Urinary bladder (tissue), 4 donors: ENCODE measurements at places on chromosomes 13 and 19. TPM values are rescaled to one million over a fixed set of nuclear protein-coding genes. Genes with fewer than 3 reads are reported as not detected.

- DNase-seq: no peak
Observed at GRCh38 chr19:40314656-40315055, 29.5 kb upstream of the AKT2 start.

DNA sequence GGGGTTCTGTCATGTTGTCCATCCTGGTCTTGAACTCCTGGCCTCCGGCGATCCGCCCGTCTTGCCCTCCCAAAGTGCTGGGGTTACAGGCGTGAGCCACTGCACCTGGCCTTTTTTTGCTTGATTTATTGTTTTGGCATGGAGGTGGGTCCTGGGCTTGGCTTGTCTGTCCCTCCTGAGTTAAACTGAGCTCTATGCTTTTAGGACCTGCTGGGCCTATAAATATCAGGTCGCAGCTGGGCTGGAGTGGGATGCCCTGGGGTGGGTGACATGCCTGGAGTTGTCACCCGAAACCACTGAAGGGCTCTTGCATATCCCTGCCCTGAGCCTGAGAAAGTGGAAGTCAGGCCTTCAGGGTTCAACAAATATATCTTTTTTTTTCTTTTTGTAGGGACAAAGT is 5.5 kb downstream of the ARRDC5 start:
- DNase-seq: no peak

DNA sequence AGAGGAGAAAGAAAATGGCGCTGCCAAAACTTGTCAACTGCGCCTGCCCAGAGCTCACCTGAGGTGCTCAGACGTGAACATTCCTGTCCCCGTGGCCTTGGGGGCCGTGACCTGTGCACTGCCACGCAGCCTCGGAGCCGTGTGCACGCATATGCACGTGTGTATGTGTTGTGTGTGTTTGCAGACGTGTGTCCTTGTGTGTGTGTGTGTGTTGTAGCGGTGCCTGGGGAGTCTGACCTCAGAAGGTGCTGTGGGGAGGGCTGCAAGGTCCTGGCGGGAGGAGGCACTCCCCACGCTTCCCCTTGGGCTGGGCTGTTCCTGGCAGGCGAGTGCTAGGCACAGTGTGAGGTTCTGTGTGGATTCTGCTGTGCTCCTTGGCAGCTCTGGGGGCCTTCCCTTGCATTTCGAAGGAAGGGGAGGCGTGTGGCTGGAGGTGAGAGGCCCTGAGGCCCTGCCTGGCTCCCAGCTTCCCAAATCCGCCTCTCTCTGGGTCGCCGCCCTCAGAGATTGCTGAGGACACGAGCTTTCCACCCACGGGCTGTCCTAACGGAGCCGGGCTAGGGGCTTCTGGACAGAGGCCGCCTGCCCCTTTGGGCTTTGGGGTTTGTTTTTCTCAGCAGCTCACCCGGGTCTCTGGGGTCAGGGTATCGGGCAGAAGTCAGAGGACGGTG is 4.5 kb downstream of the BSG start:
- DNase-seq: no peak

GRCh38 chr19:1850809-1851653 is 2.7 kb upstream of the REXO1 start:
- no peak for DNase-seq

GRCh38 chr13:110498327-110498726 is 63.2 kb downstream of the RAB20 start:
- no peak for DNase-seq

DNA sequence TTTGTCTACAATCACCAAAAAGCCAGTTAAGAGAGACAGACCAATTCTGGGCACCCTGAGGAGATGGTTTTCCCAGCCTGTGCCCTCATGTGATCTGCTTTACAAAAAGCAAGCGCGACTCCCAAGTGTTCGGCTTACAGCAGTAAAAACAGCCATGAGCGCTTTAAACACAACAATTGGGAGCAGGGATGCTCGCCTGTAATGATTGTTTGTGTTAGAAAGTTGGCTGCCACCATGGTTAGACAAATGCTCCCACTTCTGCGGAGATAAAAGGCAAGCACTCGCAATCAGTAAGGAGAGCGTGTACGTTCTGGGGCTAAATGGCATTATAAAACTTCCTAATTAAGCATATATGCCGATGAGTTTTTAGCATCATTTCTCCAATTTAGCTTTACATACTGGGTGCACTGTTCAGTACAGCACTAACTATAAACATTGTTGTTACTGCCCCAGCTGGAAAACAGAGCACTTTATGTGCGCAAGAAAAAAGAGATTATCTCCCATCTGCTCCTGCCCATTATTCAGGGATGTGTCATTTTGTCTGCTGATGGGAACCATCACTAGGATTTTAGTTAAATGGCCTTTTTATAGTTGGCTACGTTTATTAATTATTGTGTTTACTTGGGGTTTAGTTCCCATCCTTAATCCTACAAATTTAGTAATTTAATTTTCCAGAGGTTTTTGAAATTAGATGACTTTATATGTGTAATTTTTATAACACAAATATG is 309.3 kb upstream of the MAB21L1 start:
- no peak for DNase-seq

DNA sequence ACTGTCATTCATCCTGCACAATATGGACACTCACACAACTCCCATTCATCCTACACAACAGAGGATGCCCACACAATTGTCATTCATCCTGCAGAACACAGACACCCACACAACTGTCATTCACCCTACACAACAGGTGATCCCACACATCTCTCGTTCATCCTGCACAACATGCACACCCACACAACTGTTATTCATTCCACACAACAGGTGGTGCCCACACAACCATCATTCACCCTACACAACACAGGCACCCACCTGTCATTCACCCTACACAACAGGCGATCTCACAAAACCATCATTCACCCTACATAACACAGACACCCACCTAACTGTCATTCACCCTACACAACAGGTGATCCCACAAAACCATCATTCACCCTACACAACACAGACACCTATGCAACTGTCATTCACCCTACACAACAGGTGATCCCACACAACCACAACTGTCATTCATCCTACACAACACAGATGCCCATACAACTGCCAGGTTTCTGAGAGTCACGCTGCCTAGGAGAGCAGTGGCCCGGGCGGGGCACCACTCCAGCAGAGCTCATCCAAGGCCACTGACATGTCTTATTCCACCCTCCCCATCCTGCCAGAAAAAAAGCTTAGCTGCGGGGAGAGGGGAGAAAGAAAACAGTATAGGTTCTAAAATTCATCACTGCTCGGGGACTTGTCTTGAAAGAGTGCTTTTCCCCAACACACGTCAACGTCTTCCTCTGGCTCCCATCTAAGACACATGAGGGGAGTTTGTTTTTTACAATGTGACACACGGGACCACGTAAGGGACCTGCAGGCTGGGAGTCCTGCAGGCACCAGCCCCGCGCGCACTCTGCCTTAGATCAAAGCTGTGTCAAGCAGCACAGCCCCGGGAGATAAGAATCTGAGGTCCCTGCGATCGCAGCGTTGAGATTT is 44.0 kb downstream of the KLF2 start:
- DNase-seq: no peak

DNA sequence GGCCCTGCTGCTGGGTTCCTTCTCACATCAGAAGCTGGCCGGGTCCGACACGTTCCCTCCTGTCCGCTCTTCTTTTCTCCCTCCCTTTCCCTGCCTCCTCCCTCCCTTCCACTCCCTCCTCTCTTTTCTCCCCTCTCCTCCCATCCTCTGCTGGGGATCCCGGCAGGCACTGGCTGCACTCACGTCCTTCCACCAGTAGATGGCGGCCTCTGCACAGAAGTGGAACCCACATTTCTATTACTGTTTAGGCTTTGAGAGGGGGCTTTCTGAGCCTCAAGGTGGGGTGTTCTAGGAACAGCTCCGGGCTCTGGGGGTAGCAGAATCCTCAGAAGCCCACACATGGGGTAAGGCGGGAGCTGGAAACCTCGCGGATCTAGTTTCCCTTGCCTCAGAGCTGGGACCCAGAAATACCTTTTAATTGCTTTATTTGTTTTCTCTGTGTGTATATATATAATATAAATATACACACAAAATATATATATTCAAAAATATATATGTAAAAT is 294.2 kb downstream of the ZNF536 start:
- DNase-seq: no peak

GRCh38 chr13:96687191-96687590 is 307.1 kb downstream of the OXGR1 start:
- no peak for DNase-seq

GRCh38 chr13:34037636-34038540 is 219.9 kb downstream of the RFC3 start:
- DNase-seq: no peak

- no peak for DNase-seq
Observed at GRCh38 chr13:20247403-20247802, 15.3 kb upstream of the GJB6 start.

DNA sequence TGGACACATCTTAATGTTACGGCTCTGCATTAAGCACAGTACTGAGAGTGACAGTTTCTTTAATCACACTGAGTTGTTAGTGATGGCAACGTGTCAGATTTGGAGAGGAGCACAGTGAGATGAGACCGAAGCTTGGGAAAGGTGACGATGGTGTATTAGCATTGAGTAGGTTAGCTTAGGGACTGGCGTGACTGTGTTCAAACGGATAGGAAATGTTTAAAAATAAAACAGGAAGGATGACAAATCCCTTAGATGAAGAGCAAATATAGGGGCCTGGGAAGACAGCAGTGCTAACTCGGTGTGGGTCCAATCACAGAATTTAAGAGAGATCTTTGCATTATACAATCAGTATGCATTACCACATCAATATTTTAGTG is 384.3 kb downstream of the HS6ST3 start:
- no peak for DNase-seq

GRCh38 chr19:5130371-5131030 is 161.6 kb downstream of the KDM4B start:
- DNase-seq: no peak

DNA sequence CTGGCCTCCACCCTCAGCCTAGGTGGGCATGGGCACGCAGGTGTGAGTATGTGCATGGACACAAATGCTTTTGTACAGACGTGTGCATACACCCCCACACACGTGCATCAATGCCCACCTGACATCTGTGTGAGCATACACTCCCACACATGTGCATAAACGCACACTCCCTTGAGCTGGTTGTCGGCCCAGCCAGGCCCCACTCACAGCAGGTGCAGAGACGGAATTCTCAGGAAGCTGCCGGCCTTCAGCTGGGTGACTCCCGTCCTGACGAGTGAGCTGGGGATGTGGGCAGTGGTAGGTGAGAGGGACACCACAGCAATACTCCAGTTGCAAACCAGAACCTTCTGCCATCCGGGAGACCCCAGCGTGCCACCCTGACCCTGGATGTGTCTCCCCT is 1.0 kb downstream of the LGI4 start:
- no peak for DNase-seq

GRCh38 chr13:40126306-40127085 is 471.0 kb downstream of the COG6 start:
- no peak for DNase-seq

DNA sequence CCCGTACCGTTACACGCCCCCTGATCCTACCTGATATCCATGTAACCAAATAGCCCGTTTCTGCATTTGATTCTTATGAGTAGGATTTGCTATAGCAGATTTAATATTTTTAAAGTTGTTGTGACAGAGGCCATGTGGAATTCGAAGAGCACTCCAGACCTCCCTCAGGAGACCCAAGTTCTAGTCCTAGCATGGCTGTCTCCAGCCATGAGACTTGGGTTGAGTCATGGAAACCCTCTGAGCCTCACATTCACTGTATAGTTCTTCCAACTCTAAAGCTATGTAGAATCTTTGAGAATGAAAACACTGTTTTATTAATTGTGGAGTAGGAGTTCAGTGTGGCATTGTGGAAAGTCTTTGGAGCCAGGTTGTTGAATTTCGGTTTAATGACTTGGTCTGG is 8.0 kb upstream of the GPR183 start:
- DNase-seq: no peak

GRCh38 chr13:70043685-70044084 is 63.9 kb upstream of the ATXN8OS start:
- no peak for DNase-seq

GRCh38 chr13:24938966-24939365 is 157.0 kb upstream of the PABPC3 start:
- DNase-seq: no peak

DNA sequence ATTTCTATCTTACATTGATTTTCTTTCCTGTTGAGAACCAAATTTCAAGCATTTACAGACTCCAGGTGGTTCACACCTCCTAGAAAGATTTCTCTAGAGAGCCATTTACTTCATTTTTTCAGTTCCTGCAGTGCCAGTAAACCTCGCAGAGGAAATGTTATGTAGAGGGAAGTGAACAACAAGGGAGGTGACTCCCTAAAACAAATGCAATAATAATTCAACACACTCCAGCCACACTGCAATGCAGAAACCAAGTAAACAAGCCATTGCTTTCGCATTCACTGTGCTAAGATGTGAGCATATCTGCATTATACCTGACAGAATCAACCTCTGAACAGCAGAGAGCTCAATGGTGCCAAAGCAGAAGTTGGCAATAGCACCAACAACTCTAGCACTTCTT is 215.1 kb downstream of the RBM26 start:
- DNase-seq: no peak

DNA sequence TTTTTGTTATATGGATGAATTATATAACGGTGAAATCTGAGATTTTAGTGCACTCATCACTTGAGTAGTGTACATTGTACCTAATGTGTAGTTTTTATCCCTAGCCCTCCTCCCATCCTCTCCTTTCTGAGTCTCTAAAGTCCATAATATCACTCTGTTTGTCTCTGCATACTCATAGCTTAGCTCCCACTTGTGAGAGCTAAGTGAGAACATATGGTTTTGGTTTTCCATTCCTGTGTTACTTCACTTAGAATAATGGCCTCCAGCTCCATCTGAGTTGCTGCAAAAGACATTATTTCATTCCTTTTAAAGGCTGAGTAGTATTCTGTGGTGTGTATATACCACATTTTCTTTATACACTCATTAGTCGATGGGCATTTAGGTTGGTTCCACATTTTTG is 94.0 kb downstream of the SLC10A2 start:
- no peak for DNase-seq

- no peak for DNase-seq
Observed at GRCh38 chr13:43470610-43471009, 316.2 kb downstream of the ENOX1 start.

- DNase-seq: no peak
Observed at GRCh38 chr13:111168107-111168506, 53.0 kb downstream of the ARHGEF7 start.

Gene PRR19
- total RNA-seq: not detected

Gene THSD8
- not detected for total RNA-seq

Gene MYO1F
- total RNA-seq: 7.5 TPM

Gene ZNF430
- total RNA-seq: 25.9 TPM

Gene ADM5
- 1.4 TPM for total RNA-seq

Gene ELSPBP1
- total RNA-seq: not detected

Gene GARIN5B
- total RNA-seq: not detected

Gene EPSTI1
- total RNA-seq: 9.6 TPM

Gene ZNF730
- total RNA-seq: 15.2 TPM
